ENCODE measurements at places on chromosomes 3 and 15.

GRCh38 chr15:67945951-67946700, 106.3 kb upstream of the RNU6-1 start:
- no peak for DNase-seq

GRCh38 chr3:132870541-132870940, 148.3 kb upstream of the NPHP3 start:
- no peak for DNase-seq

DNA sequence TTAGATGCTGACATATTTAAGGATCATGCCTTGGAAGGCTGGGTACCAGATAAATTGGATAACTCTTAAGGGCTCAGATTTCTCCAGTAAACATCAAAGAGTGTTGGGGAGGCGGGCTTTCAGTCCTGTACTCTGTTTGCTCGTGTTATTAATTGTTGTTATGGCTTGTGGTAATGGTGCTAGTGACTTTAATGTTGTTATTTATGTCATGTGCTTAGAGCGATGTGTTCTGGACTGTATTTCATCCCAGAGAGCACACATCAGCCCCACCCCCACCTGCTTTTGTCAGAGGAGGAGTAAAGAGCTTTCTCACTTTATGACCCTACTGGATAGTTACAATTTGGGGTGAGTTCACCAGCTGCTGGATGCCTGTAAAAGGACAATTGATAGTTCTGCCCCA, 386.3 kb downstream of the EPHB1 start:
- no peak for DNase-seq

DNA sequence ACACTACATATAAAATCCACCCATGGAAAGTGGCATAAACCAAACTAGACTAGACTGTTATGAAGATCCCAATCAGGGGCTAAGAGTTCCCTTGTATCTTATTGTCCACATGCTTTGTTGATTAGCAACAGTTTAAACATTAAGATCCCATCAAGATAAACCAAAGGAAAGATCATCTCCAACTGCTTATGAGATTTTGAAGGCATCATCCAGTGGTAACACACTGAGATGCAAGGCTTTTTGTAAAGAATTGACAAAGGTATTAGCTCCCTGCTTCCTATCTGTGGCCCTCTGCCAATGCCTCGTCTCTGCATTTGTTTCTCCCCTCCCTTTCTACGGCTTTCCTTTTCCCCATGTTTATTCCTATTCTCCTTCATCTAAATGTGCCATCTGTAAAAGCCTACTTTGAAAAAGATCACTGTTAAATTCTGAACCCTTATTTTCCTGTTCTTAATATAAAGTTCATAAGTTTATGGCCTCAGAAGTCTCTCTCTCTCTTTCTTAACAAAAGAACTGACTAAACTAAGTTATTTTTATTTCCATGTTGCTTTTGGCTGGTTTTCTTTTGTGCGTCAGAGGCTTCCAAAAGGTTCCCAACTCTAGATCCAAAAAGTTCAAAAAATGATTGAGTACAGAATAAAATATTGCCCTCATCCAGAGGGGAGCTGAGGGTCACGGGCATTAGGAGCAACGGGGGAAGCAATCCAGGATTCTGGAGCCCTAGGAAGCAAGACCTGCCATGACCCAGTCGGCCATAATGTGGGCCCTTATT, 5.5 kb downstream of the PLD1 start:
- no peak for DNase-seq

- DNase-seq = no peak
Measured at GRCh38 chr3:32276279-32276841, 37.9 kb downstream of the CMTM8 start.

GRCh38 chr3:123695731-123696640, 111.1 kb upstream of the HACD2 start:
- DNase-seq = no peak

All from activated T-cell treated with anti-CD3 and anti-CD28 coated beads for 48 hours (primary cell).